ENCODE measurements at places on chromosomes 1 and 21.

- DNase-seq, result no peak
Observed at GRCh38 chr1:36729289-36729688, 246.6 kb upstream of the CSF3R start.

- no peak for DNase-seq
Observed at GRCh38 chr1:207014728-207015127, 17.8 kb downstream of the C1orf116 start.

DNA sequence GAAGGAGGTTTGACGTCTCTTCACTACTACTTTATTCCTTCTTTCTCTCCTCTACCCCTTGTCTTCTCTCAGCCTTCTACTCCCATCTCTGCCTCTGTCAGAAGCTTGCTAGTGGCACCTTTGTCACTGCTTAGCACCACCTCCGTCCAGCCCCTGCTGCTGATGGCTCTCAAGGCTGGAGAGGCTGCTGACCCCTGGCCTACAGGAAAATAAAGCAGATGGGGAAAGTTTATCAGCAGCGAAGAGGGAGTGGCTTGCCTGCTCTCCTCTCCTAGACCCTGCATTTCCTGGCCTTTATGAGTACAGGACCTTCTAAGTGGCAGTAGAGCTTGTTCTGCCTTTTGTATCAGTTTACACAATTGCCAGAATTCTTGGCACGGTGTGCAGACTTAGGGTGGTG is 27.0 kb downstream of the PROX1 start:
- no peak for DNase-seq

DNA sequence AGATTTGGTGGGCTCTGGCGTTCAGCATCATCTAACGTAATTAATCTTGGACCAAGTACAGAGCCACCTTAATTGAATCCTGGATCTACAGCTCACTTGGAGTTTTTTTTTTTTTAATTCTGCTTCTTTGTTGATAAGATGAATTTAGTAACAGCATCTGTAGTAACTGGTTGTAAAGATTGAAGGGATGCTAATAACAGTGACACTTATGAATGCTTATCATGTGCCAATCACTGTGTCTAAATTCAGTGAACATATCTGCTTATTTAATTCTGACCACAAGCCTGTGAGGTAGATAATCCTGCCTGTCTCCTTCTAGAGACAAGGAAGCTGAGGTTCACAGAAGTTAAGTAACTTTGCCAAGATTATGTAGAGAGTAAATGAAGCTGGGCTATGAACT is 408.0 kb downstream of the RWDD3 start:
- no peak for DNase-seq

- no peak for DNase-seq
Observed at GRCh38 chr1:94908190-94908589, 18.7 kb downstream of the CNN3 start.

- no peak for DNase-seq
Observed at GRCh38 chr1:33930346-33931110, 66.6 kb downstream of the HMGB4 start.

- no peak for DNase-seq
Observed at GRCh38 chr1:230316864-230317745, 109.0 kb downstream of the PGBD5 start.

DNA sequence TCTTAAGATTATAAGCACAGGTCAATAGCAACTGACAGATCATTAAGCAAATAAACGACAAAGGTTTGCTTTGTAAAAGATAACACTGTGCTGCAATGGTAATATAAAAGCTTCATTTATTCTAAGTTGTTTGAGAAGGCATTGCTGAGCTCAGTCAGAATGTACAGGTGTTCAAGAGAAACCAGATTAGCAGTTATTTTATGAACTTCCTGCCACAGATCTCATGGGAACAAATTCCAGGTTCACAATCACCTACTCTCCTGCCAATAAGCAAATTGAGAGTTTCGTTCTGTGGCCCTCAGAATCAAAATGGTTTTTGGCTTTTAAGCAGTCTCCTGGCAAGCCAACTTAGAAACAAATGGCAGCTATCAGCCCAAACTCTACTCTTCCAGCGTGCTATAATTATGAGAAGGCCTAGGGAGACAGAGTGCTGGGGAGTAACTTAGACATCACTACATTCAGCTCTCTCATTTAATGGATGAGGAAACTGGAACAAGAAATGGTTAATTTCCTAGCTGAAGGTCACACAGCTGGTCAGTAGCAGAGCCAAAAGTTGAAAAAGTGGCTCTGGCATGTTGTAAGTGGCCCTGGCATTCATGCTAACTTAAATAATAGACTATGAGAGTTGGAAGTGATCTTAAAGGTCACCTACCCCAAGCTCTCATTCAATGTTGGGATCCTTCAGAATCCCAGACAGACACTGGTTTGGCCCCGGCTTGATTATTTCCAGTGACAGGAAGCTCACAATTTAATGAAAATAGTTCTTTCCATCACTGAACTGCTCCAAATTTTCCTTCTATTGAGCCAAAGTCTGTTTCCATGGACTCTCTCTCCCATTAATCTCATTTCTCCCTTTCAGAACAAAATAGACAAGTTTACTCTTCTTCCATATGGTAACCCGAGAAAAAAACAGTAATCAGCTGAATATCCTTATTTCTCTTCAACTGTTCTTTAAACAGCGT is 82.6 kb upstream of the EDEM3 start:
- DNase-seq, result no peak

DNA sequence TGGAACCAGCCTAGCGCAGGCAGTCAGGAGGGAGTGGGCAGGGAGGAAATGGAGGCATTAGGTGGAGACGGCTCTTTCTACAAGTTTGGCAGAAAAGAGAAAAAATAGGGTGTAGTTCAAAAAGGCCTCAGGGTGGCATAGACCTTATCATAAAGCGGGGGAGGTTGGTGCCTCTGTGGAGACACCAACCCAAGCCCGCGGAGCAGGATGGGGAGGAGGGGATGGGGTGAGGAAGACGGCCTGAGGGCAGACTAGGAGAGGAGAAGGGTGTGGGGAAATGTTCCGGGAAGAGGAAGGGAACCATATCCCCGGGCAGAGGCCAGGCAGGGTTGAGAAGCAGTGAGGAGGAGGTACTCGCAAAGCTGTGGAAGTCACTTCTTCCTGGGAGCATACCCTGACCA is 17.4 kb upstream of the SHE start:
- no peak for DNase-seq

DNA sequence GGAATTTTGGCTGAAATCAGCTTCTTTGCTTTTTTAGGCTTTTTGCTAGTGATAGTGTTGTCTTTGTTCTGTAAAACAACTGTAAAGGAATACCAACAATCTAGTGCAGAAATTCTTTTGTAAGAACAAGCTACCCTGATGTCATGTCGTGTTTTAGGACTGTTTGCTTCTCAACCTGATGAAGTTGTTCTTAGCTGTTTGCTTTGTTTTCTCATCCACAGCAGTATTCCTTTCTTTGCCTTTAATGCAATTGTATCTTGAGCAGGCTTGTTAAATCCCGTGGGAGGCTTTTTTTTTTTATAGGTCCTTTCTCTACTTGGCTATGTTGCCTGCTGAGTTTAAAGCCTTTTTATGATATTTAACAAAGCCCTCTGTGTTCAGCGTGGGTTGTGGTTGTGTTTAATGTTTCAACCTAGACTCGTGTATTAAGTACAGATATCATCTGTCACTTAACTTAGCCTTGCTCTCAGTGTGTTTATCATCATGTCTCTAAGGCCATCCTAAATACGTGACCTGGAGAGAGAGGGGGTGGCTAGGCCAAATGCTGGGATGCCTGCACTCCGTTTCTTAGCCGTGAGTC is 31.6 kb downstream of the ADARB1 start:
- DNase-seq, result no peak

DNA sequence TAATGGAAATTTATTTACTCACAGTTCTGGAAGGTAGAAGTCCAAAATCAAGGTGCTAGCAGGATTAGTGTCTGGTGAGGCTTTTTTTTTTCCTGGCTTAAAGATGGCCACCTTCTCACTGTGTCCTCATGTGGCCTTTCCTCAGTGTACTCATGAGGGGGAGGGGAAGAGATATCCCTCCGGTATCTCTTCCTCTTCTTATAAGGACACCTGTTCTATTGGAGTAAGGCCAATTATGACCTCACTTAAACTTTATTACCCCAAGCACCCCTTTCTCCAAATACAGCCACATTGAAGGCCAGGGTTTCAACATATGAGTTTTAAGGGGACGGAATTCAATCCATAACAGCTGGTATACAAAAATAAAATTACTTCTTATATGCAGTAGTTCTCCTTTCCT is 203.7 kb upstream of the C1orf87 start:
- no peak for DNase-seq

GRCh38 chr1:19582318-19582717 is 61.8 kb upstream of the NBL1 start:
- DNase-seq, result peak; percentile 59

GRCh38 chr1:12019858-12020509 is 686 bp downstream of the MIIP start:
- no peak for DNase-seq

GRCh38 chr1:69728206-69728605 is 160.5 kb downstream of the LRRC7 start:
- no peak for DNase-seq

- no peak for DNase-seq
Observed at GRCh38 chr1:59079434-59080140, 217.3 kb upstream of the FGGY start.

DNA sequence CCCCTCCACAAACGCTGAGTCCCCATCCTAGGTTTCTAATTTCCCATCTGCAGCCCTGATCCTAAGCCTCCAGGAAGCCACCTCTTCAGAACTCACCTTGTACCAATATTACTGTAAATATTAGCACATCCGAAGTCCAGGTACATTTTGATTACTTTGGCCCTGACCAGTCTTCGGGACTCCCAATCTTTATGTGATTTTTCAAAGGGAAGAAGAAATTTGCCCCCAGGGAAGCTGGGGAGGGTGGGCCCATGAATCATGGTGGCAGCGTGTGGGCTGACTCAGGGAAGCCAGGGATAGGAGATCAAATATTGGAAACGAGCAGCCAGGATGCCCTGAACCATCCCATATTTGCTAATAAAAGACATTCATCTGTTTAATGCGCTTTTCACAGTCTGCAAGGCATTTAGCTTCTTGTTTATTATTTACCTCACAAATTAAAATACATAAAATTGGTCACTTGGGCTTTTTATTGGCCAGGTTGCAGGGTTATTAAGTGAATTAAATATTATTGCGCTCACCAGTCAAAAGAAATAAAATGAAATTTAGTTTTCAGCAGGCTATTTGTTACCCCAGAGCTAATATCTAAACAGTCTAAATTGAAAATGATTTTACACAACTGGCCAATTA is 46.6 kb downstream of the KIAA0040 start:
- DNase-seq, result no peak

DNA sequence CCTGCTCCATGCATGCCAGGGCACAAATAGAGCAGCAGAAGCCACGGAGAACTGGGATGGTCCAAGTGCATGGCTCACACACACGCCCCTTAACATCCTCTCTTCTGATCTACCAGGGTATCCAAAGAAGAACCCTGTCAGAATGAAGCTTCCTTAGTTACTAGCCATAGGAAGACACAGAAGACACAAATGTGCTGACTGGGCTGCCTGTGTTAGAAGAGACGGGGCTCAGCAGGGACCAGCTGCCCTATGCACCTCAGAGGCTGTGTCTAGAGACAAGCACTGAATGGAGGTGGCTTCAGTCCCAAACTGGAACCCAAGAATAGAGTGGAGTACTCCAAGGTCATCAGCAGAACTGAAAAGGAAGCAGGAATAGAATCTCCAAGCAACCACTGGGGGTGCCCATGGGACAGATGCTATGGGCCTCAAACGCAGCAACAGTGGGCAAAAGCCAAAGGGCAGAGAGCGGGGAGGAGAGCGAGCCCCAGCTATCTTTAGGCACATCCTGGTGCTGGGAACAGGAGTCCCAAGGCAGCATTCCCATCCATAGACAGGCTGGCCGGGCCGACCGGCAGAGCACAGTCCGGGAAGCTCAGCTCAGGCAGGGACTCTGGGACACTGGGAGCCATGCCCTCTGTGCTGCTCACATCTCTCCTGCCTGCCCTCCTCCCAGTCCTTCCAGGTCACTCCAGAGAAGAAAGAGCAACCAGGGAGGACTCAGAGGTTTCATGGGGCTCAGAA is 9.5 kb downstream of the SLC6A9 start:
- DNase-seq, result no peak

- DNase-seq, result no peak
Observed at GRCh38 chr1:76474922-76475321, 392.4 kb upstream of the ST6GALNAC5 start.

DNA sequence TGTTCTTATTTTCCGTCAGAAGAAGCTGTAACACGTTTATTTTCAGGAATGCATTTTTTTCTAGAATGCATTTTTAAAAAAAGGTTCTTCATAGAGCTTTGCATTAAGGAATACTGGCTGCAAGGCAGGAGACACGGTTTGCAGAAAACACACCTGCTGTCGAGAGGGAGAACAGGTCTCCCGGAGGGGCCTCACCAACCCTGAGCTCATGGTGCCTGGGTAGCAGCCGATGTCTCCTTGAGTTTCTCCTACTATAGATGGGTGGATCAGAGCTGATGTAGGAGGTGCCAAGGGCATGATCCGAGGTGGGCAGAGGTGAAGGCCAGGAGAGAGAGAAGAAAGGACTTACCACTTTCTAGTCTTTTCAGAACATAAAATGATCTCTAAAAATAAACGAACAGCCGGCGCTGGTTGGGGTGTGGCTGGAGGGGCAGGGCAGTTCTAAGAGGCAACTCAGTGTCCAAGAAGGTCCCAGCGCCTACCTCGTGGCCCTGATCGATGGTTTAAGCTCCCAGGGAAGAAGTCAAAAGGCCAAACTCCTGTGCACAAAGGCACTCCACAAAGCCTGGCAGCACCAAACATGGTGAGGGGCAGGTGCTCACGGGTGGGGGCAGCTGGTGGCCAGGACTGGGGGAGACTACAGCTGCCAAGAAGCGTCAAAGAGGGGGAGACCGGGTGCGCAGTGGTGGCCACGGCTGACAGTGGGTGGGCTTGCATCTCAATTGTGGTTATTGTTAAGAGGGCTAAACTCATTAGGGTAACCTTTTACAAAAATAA is 12.2 kb downstream of the MORN1 start:
- DNase-seq, result no peak

GRCh38 chr1:9680828-9681227 is 29.3 kb downstream of the PIK3CD start:
- no peak for DNase-seq
